Smooth muscle cell of the brain vasculature (primary cell): ENCODE measurements at places on chromosomes 5 and 9.

- no peak for DNase-seq
Observed at GRCh38 chr9:76564297-76564696, 105.3 kb downstream of the GCNT1 start.

DNA sequence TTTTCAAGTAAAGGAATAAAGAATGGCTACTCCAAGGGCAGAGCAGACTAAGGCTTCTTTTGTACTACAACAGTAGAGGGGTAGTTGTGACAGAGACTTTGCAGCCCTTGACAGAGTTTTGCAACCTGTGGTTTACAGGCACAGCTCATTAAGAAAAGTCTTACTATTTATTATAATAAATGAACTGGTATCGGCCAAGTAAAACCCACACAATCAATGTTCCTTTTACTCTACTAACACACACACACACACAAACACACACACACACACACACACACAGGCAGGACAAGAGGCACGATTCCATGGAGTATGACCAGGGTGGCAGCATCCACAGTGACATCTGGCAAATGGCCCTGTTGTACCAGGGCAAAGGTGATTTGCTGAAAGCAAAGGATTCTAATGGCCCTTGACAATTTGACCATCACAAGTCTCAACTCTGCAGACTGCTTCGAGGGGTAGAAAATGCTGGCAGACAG, 59.1 kb upstream of the GOLPH3 start:
- no peak for DNase-seq

GRCh38 chr9:128882677-128883603, 1.0 kb downstream of the LRRC8A start:
- DNase-seq, result no peak

GRCh38 chr5:31863991-31864411, 225.1 kb downstream of the PDZD2 start:
- no peak for DNase-seq

DNA sequence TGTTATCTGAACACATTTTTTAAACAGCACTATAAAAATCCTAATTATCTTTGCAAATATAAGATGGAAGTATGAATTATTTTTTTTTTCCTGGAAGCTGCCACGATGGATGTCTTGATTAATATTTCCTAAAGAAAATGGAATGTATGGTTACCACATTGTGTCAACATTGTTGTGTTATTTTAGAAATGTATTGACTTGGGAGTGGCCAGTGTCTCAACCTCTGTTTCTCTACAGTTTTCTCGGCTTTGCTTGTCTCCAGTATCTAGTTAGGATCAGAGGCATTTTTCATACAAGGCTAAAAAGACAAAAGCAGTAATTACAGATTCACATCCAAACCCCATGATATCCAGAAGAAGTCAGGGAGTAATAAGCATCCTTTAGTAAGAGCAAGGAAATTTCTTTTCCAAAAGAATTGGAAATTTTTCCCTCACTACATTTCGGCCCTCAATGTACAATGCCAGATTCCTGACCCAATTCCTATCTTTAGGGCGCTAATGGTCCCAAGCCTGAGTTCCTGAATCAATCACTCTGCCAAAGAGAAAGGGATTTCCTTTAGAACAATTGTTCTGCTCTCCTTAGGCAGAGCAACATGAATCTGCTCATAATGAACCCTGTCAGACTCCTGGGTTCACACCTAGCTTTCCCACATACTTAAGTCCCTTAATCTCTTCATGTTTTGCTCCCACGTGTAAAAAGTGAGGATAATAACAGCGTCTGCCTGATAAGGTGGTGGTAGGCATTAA, 111.7 kb downstream of the EDIL3 start:
- no peak for DNase-seq

- no peak for DNase-seq
Observed at GRCh38 chr5:143201589-143201988, 201.9 kb downstream of the NR3C1 start.

- DNase-seq, result no peak
Observed at GRCh38 chr9:91813176-91813795, 136.7 kb downstream of the ROR2 start.

GRCh38 chr5:14727428-14727865, 62.9 kb downstream of the OTULIN start:
- peak; percentile 78 for DNase-seq

DNA sequence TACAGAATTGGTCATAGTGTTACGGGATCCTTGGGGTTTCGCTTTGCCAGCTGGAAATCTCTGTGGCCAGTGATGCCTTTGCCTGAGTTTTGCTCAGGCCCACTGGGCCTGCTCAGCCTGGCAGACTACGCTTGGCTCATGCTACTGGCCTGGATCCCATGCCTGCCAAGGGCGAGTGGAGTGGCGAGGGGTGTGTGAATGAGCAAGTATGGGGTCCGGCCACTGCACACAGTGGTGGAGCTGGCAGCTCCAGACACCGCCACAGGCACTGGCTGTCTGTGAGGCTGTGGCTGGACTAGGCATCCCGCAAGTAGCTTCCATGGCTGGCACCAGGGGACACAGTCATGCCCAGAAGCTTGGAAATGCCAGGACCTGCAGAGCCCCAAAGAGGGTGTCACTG, 240.3 kb downstream of the ARRDC3 start:
- DNase-seq, result no peak

DNA sequence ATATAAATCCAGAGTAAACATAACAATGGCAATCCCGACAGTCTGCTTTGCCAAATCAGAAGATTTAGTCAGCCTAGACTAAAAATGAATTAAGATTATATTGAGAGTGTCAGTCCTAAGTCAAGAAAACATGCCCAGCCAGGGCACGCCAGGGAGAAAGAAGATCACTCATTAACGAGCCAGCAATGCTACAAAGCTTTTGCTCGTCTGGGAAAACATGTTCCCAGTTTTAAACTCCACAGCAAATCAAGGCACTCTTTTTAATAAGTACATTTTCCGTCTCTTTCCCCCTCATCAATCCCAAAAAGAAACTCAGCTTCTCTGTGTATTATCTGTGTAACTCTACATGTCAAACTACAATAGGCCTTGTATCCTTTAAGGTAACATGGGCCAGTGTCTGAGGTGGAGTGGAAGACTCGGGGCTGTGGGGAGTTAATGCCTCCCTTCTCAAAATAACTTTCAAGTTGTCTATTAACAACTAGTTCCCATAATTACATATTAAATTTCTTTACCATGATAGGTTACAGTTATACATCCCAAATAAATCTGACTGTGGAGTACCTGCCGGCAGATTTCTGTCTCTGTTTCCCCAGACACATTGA, 40.9 kb downstream of the NFIB start:
- no peak for DNase-seq

DNA sequence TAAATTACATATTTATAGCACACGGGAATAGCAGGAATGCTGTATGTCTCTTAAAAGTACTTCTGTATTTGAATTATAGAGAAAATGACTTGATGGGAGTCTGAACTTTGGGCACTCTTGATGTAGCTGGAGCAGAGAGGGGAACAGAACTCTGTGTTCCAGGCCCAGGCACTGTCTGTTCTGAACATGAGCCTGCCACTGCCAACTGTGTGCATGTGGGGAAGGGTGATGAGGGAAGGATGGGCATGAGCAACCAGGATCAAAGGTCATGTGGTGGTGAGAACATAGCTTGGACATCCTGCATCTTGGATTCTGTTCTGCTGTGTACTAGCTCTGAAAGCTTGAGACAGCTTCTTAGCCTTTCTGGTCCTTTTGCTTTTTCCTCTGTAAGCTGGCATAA, 16.4 kb upstream of the ZBED3 start:
- DNase-seq, result no peak

- no peak for DNase-seq
Observed at GRCh38 chr9:100933656-100934055, 94.9 kb upstream of the PLPPR1 start.

- DNase-seq, result no peak
Observed at GRCh38 chr9:76691517-76692313, 72.5 kb upstream of the PCA3 start.

DNA sequence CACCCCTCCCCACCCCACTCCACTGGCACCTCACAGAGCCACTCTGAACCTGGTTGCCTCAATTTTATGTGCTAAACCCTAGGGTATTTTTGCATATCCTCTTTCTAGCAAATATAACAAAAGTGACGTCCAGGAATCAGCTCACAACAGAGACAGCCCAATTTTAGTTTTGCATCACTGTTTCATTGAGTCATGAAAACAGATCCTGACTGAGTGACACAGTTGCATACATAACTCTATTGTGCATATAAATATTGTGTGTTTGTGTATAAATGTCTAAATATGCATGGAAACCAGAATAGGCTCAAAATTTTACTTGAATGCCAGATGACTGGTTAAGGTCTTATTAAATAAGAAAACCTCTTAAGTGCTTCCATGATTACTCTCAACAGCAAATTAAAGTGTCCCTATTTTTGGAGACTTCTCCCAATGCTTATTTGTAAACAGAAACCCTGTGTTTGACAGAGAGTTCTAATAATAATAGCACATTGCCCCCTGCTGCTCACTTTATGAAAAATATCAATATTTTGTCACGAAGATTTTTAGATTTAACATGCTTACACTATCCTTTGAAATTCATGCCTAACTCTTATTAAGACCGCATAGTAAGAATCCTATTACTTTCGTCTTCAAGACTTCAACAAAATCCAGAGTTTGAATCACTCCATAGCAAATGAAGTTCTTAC, 75.5 kb upstream of the PRRC1 start:
- no peak for DNase-seq

DNA sequence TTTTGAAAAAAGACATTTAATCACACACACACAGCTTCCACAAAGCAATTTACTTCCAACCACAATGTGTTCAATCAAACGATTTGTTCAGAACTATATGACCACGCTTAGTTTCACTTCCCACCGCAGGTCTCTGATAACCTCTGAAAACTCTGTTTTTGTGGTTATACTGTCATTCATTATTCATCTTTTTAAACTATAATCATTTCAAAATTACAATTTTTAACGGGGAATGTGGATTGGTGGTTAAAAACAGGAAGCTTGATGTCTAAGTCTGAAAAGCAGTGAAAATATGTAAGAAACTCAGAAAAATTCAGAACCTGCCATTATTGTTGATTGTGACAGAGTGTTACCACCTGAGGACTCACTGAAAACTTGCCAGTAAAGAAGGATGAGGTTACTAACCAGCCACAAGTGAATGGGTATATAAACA, 12.7 kb upstream of the TMEM174 start:
- DNase-seq, result no peak

DNA sequence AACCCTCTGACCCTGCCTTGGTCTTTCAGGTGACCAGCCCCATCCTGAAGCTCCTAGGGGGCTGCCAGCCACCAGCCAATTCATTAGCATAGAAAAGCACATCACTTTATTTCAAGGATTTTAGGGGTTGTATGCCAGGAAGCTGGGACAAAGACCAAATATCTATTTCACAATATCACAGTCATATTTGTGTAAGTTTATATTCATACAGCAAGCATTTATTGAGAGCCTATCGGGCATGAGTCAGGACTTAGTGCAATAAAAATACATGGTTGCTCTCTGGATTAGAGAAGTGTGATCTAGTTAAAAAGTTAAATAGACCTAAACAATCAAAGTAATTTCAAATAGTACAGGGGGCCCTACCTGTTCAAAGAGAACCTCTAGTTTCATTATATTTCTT, 113.8 kb downstream of the ERCC6L2 start:
- no peak for DNase-seq

GRCh38 chr5:173767574-173768266, 120.4 kb upstream of the CPEB4 start:
- DNase-seq, result no peak

DNA sequence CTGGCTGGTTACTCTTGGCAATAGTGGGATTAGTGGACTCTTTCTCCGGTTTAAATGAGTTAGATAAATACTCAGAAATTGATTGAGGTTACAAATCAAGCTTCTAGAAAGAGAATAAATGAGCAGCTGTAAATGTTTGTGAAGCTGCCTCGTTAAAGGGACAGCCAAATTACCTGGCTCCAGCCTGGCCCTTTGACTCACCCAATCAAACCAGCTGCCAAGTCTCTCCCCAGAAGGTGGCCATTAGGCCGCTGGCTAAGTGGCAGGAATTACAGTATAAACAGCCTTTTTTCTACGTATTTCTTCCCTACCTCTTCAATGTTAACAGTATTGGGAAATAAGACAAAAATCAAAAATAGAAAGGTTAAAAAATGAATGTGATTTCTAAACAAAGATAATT, 46.0 kb upstream of the SRFBP1 start:
- DNase-seq, result no peak

DNA sequence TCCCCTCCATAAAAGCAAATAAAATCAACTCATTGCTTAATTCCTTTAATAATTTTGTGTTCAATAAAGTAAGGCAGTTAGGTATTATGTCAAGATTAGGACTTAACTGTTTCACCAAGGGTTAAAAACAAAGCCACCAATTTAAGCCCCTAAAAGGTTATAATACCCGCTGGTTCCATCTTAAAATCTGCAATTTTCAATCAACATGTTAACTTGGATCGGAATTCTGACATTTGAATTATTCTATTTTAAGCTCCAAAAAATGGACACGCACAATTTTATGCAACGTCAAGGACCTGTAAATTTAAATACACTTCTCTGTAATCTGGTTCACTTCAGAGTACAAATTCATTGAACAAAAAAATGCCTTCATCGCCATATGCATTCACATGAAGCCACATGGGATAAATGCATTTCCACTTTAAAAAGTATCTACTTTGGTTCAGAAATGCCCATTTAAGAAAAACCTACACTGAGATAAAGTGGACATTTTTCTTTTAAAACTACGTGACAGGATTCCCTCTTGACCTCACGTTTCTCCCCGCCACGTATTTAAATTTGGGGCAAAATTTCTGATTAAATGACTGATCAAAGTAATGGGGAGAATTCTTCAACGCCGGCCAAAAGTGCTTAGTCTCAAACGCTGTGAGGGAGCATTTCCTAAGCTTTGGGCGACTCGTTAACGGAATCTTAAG, 721 bp downstream of the GIN1 start:
- no peak for DNase-seq

GRCh38 chr5:173745123-173745522, 128.7 kb upstream of the BOD1 start:
- no peak for DNase-seq

- no peak for DNase-seq
Observed at GRCh38 chr5:62260513-62260912, 45.5 kb upstream of the KIF2A start.

- DNase-seq, result no peak
Observed at GRCh38 chr9:80437091-80437640, 865.4 kb downstream of the TLE4 start.
